ENCODE measurements at places on chromosomes 11 and 22.

- no peak for DNase-seq
Measured at GRCh38 chr11:2651054-2651617, 48.7 kb downstream of the KCNQ1OT1 start.

DNA sequence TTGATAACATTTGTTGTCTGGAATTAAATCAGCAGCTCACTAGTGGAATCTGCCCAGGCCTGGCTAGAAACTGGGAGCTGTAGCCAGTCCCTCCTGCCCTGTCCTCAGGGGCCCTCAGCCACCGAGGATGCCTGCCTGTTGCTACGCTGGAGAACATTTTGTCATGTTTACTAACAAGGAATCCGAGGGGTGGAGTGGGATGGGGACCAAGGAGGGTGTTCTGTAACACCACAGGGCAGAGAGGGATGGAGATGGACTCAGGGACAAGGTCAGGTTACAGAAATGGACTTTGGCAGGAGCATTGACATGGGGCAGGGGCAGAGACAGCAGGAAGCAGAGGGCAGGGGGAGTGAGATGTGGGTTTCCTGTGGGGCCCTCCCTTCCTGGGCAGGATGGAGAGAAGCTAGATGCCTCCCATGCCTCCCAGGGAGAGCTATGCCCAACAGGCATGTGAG is 45.8 kb upstream of the AMPD3 start:
- DNase-seq: no peak

GRCh38 chr22:43953988-43954785 is 1.1 kb upstream of the SAMM50 start:
- DNase-seq: no peak

DNA sequence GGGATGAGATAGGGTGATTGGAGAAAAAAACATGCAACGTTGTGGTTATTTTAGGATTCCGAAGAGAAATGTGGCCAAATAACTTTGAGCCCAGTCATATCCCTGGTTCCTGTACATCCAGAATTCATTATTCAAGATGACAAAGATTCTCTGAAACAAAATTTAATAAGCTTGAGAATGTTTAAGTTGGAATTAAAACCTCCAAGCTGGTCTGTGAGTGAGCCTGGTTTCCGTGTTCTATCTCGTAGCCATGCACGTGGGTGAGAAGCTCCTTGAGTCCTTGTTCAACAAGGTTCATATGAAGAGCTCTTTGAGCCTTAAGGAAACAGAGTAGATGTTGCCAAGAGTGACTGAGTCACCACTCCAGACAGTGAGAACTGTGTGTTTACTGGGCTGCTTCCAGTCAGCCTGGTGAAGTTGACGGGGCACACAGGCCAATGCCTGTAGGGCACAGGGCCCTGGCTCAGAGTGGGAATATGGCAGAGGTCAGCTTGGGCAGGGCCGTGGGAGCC is 206.5 kb downstream of the NAV2 start:
- DNase-seq: no peak

DNA sequence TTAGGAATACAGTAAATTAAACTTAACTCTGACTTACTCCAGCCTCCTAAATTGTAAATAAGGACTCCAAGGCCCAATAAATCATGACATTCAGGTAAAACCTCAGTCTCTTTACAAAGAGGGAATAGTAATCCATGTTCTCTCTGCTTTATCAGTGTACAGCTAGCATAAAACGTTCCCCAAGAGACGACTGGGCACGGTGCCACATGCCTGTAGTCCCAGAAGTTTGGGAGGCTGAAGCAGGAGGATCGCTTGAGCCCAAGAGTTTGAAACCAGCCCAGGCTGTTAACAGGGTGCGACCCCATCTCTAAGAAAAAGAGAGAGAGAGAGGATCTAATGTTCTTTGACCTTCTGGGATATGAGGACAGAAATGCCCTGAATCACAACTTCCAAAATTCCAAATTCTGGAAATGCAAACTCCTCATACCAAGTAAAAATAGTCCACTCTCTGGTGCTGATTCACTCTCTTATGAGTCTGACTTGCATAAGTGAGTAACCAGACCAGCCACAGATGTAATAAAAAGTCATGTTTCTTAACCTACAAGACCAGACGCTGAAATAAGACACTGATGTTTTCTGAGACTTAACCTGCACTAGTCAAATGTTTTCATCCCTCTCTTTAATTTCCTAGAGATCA is 25.5 kb downstream of the NNMT start:
- no peak for DNase-seq

- DNase-seq: no peak
Measured at GRCh38 chr11:10876158-10876557, 18.3 kb upstream of the ZBED5 start.

GRCh38 chr11:42819126-42819525 is 492.7 kb upstream of the API5 start:
- no peak for DNase-seq

- DNase-seq: no peak
Measured at GRCh38 chr22:27576815-27577573, 224.6 kb downstream of the MN1 start.

GRCh38 chr11:102307727-102308038 is 9.6 kb upstream of the BIRC3 start:
- no peak for DNase-seq

GRCh38 chr22:28279888-28280287 is 360.8 kb upstream of the PITPNB start:
- no peak for DNase-seq

- no peak for DNase-seq
Measured at GRCh38 chr11:123206791-123207434, 11.9 kb upstream of the CLMP start.

- no peak for DNase-seq
Measured at GRCh38 chr22:43521716-43522115, 109.9 kb downstream of the MPPED1 start.

GRCh38 chr11:60280412-60280811 is at the start of gene MS4A4A:
Gene MS4A4A, plus strand, starts transcription at chr11:60280666. Its CDS starts 10 bp downstream, at chr11:60280676.
- peak; percentile 34 for DNase-seq

DNA sequence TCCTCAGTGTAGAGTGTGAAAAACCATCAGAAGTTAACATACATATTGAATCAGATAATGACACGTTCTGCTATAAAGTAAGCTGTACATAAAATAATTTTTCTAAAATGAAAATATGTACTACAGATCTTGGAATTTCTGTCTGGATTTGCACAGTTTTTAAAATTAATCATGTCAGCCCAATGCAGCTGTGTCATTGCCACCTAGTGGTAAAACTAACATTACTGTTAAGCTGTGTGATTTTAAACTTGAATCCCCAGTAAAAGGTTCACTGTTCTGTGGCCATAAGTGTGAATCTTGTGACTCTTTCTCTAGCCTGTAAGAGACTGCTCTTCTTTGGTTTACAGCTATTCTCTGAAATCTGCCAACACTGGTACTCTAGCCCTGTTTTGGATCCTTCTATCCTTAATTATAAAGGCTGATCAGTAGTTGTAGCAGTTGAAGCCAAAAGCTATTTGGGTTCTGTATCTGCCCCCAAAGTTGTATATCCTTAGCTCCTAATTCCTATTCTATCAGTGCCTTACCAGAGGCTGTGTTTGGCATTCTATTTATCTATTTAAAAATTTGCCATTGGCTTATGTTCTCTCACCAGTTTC is 4.0 kb downstream of the JRKL start:
- DNase-seq: no peak

DNA sequence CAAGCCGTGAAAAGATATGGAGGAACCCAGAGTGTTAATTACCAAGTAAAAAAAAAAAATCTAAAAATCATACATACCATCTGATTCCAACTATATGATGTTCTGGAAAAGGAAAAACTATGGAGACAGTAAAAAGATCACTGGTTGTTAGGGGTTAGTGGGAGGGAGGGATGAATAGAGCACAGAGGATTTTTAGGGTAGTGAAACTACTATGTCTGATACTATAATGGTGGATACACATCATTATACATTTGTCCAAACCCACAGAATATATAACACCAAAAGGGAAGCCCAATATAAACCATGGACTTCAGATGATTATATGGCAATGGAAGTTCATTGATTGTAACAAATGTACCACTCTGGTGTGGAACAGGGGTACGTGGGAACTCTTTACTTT is 74.1 kb downstream of the ENTHD1 start:
- DNase-seq: no peak

DNA sequence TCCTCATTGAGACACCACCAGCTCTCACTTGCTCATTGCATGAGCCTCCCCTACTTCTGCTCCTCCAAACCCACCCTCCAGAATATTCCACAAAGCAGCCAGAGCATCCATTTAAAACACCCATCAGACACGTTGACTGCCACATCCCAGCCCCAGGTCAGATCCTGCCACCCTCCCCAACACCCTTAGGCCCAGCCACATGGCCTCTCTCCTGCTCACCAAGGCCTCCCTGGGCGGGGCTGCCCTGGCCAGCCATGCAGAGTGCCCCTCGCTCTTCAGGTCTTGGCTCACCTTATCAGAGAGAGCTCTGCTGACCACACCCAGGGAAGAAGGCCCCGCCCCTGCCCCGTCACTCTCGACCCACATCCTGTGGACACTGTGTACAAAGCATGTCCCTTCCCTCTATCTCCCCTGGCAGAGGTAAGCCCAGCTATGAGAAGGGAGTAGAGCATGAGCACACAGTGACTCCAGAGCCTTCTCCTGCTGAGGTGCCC is 106.8 kb downstream of the MICAL3 start:
- peak; percentile 52 for DNase-seq

DNA sequence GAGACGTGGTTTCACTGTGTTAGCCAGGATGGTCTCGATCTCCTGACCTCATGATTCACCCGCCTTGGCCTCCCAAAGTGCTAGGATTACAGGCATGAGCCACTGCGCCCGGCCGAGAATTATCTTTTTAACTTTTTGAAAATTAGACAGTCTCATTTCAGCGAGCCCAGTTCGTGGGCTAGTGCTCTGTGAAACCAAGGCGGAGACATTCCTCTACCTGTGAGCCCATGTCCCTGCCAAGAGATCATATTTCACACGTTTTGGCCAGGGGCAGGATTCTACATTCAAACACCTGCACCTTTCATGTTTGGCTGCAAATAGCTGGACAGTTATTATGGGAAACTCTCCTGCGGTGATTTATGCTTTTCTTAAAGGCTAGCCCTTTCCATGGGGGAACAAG is 60.3 kb downstream of the IRAG1 start:
- DNase-seq: no peak

GRCh38 chr11:55732936-55733335 is 40.3 kb upstream of the OR5D13 start:
- DNase-seq: no peak
